KBM-7 (cell line): ENCODE measurements at places on chromosomes 6 and 20.

- DNase-seq: no peak
Measured at GRCh38 chr6:74071214-74071613, 375.2 kb downstream of the CD109 start.

GRCh38 chr6:35056952-35057351 lies 84.2 kb downstream of the TCP11 start:
- DNase-seq: no peak

GRCh38 chr6:14784596-14785492 lies 461.0 kb upstream of the JARID2 start:
- no peak for DNase-seq

GRCh38 chr6:332671-333070 lies 40.4 kb downstream of the DUSP22 start:
- peak; percentile 54 for DNase-seq

GRCh38 chr20:29878777-29879442 lies 1378.6 kb upstream of the DEFB115 start:
- DNase-seq: no peak

GRCh38 chr20:49585585-49586245 lies 17.8 kb upstream of the PTGIS start:
- DNase-seq: no peak

DNA sequence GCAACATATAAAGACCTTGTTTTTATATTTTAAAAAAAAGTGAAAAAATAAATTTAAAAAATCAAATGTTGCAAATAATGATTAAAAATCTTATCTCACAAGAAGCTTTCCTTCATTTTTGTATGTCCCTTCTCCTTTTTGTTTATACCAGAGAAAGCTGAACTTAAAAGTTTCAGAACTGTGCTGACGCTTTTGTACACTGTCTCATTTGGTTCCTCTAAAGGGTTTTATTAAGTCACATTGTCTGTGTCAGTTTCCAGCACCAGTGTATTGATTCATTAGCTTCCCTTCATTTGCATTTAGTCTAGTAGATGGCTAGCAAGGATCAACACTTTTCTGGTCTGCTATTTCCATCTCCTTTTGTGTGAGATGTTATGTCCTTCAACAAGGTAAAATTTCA lies 6.7 kb downstream of the PCED1A start:
- no peak for DNase-seq

- DNase-seq: no peak
Measured at GRCh38 chr6:66289889-66290288, 582.9 kb upstream of the EYS start.

- no peak for DNase-seq
Measured at GRCh38 chr6:30757261-30757904, 13.0 kb upstream of the IER3 start.

GRCh38 chr6:161439093-161439492 lies 165.2 kb upstream of the AGPAT4 start:
- DNase-seq: no peak

DNA sequence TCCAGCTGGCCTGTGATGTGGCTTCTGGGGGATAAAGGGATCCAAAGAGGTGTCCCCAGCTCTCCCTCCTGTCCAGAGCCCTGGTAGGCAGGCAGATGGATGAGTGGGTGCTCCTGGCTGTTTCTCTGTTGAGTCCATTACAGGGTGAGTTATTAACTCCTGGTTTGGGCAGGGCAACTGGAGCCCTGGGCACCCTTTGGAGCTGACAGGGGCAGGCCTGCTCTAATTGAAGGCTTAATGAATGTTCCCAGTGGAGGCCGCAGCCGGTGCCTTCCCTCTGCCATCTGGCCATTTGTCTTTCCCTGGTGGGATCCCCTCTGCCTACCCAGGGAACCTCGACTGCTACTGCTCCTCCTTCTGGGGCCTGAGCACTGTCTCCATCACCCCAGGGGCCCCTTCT lies 44.7 kb upstream of the MLN start:
- DNase-seq: no peak

GRCh38 chr6:14775528-14775927 lies 470.3 kb upstream of the JARID2 start:
- no peak for DNase-seq

- DNase-seq: no peak
Measured at GRCh38 chr6:3766214-3766613, 14.7 kb upstream of the PXDC1 start.

DNA sequence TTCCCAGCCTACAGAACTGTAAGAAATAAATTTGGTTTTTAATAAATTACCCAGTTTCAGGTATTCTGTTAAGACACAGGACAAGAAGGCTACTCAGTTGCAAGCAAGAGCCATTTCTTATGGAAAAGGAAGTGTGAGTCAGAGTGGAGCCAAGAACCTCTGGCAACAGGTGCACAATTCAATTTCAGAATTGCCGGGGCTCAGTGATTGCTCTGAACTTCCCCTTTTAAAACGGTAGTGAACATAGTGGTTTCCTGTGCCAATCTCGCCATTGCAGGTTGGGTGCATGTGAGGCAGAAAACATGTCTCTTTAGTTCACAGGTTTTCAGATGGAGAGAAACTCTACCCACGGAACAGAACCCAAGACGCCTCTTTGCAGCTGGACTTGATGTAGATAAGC lies 16.4 kb downstream of the PIGT start:
- DNase-seq: peak; percentile 90

DNA sequence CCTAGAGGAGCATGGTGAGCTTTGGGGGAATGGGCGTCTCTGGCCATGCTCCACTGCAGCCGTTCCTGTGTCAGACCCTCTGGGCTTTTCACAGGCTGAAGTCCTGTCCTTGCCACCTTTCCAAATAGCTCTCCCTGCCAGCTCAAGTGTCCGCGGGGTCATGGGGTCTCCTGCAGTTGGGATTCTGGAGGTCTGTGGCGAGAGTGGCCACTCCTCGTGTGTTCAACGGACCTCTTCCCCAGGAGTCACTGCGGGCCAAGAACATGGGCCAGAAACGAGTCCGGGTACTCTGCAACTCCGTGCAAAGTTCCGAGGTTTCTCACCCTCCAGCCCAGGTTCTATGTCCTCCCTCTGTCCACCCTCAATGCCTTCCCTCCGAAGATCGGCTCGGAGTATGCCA lies 4.7 kb downstream of the OR2B3 start:
- no peak for DNase-seq

DNA sequence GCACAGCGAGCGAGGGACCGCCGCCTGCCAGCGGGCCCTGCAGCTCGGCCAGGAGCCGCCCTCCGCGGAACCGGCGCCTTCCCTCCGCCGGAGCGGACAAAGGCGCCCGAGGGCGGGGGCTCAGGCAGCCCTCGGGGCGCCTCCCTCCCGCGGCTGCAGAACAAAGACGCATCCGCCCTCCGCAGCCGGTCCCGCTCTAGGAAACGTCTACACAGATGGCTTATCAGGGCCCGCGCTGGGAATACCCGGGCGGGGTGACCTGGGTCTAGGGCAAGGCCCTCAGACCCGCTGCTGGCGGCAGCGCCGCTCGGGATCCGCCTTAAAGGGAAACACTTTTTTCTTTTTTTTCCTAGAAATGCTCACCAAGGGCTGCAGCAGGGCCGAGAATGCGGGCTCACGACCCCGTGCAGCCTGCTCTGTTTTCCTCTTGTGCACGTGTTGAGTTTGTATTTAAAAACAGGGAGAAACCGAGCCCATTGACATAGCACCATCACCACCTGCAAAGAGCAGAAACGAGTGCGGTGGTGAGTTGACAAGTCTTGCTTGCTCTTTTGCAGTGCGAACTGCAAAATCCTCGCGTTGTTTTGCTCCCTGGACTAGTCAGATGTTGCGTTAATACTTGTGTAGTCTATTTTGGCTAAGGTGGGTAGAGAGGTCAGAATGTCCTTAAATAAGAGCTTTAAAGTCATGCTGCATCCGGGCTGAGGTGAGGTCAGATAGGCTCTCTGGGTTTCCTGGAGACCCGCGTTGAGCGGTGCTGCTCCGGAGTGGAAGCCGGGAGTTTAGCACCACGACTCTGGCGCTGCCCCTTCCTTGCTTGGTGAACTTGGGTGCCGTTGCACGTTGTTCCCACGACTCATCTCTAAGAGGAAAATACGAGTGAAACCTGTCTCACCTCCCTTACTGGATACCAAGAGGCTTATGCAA lies 1.1 kb upstream of the RPS6KA2 start:
- DNase-seq: no peak

GRCh38 chr6:33677143-33677660 lies 34.3 kb downstream of the UQCC2 start:
- DNase-seq: no peak

DNA sequence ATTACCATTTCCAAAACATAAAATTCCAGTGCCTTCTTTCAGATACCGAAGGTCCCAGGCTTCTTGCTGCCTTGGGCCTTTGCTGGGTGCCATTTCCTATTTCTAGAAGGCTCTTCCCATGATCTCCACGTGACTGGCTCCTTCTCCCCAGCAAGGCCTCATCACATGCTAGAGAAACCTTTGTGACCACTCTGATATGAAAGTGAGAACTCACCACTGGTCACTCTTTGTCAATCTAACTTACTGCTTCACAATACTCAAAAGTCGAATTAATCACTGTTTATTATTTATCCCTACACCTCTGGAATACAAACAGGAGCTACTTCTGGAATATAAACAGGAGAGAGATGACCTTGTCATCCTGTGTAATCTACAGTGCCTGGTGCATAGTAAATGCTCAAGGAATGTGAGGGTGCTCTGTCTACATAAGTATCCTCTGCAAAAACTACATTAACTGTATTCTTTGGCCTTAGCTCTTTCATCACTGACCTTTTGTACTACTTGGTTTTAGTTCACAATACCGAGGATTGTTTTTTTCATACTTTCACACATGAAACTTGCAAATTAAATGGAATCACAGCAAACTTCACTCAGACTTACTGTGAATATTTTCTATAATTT lies 1.6 kb downstream of the STX7 start:
- DNase-seq: no peak

- DNase-seq: no peak
Measured at GRCh38 chr6:167442245-167442644, 117.4 kb downstream of the TTLL2 start.

GRCh38 chr6:15876406-15876805 lies 213.6 kb upstream of the DTNBP1 start:
- DNase-seq: no peak

DNA sequence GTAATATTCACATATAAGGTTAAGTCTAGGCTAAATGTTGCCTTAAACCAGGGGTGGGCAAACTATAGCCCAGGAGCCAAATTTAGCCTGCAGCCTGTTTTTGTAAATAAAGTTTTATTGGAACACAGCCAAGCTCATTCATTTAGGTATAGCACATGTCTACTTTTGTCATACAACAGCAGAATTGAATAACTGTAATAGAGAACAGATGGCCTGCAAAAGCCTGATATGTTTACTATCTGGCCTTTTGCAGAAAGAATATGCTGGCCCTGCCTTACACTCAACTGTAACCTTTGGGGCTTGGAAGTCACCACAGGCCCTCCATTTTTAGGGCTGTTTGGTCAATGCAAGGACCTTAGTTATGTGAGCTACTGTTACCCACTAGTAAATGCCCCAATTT lies 17.7 kb upstream of the BCLAF1 start:
- DNase-seq: no peak

DNA sequence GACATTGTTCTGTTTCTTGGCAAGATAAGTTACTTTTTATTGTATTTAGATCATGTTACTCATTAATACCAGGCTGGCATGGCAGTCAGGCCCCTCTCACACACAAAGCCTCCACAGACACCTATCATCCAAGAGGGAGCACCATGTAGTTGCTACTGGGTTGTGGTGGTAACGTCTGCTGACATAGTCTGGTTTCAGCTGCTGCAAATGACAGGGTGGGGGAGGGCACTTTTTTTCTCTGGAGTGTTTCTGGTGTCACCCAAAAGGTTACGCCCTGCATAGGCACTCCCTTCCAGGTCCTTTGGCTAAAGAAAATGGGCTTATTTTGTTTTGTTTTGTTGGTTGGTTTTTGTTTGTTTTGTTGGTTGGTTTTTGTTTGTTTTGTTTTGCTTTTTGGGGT lies 236.4 kb upstream of the RIMS1 start:
- no peak for DNase-seq

- no peak for DNase-seq
Measured at GRCh38 chr6:36744304-36744673, 46.7 kb downstream of the RAB44 start.

GRCh38 chr6:85470023-85470410 lies 20.1 kb downstream of the NT5E start:
- DNase-seq: peak; percentile 16

DNA sequence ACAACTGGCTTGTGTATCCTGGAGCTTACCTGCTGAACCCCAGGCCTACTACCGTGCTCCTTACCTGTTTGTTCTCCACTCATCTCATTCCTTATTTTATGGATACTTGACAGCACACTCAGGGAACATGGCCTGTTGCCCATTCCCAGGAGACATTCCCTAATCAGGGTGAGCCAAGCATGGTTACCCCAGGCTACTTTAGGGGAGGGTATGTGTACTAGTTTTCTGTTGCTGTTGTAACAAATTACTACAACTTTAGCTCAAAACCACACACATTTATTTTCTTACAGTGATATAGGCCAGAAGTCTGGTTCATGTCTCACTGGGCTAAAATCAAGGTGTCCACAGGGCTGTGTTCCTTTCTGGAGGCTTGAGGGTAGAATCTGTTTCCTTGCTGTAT lies 15.0 kb upstream of the TRAM2 start:
- no peak for DNase-seq

GRCh38 chr20:57513199-57513598 lies 11.7 kb downstream of the CTCFL start:
- DNase-seq: no peak

- no peak for DNase-seq
Measured at GRCh38 chr20:35598899-35599775, 16.5 kb upstream of the SPAG4 start.

DNA sequence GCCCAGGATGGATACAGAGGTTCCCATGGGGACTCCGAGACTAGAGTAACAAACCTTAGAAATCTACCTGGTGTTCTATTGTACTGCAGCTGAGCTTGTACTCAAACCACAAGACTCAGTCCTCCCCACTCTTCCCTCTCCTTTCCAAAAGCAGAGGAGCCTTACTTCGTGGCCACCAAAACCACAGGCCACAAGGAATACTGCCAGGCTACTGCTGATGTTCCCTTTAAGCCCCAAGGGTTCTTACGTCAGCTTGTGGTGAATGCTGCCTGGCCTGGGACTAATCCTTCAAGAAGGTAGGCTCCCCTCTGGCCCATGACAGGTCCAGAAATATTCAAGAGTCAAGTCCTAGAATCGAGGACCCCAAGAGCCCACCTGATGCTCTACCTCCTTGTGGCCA lies 10.5 kb upstream of the DEFB128 start:
- peak; percentile 40 for DNase-seq

- no peak for DNase-seq
Measured at GRCh38 chr6:146878168-146878951, 279.6 kb downstream of the ADGB start.

DNA sequence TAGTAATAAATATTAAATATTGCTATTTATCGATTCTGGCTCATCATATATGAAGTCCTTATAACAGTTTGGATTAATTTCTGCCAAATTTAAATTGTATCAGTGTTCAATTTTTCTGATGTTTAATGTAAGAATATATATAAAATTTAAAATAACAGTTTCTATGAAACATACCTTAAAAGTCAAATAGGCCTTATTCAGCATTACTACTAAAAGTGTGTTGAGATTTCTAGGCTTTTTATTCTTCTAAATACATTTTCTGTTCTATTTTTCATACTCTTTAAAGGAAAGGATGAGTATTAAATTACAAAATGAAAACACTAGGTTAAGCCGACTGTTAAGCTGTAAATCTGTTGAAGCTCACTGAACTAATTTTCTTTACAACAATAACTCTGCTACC lies 13.6 kb downstream of the PERP start:
- no peak for DNase-seq

GRCh38 chr6:148776321-148777308 lies 29.8 kb downstream of the UST start:
- DNase-seq: peak; percentile 67

- DNase-seq: no peak
Measured at GRCh38 chr6:149859938-149860337, 4.2 kb downstream of the LRP11 start.
